NCI-H2171 treated with DMSO at 0.1 percent for 48 hours (cell line): ENCODE measurements at places on chromosomes 5 and 9.

DNA sequence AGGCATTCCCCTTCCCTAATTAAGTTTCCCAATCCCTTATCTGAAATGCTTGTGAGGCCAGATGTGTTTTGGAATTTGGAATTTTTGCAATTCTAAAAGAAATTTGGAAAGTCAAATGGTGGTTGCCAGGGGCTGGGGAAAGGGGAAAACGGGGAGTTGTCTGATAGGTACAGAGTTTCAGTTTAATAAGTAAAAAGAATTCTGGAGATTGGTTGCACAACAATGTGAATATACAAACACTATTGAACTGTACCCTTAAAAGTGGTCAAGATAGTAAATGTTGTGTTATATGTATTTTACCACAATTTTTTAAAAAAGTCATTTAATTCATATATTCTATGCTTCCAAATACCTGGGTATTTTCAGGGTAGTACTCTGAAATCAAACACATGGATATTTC lies 154.5 kb downstream of the ADAMTS12 start:
- no peak for DNase-seq

- no peak for DNase-seq
These were observed 282.9 kb downstream of the FER start for GRCh38 chr5:109030360-109031143.

DNA sequence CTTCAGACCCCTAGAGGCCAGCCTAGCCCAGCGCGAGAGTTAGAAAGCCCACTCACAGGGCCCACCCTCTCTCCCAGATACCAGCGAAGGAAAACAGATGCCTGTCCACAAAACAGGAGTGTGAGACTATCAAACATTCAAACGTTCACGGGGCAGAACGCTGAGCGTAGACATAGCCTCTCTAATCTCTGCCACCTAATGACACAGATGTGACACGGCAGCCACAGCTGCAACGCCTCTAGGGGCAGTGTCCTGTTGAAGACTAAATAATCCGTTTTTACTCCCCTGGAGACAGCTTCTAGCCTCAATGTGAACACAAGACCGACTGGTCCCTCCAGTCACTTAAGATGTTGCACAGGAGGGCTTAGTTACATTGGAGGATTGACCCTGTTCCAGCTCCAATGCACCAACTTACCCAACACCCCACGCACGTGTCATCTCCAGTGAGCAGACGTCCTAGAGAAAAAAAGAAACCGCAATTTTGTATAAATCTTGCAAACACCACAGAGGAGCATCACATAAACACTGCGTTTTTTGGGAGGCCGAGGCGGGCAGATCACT lies 14.3 kb downstream of the DIPK1B start:
- no peak for DNase-seq

- no peak for DNase-seq
These were observed 19.4 kb downstream of the USP20 start for GRCh38 chr9:129854588-129855110.

DNA sequence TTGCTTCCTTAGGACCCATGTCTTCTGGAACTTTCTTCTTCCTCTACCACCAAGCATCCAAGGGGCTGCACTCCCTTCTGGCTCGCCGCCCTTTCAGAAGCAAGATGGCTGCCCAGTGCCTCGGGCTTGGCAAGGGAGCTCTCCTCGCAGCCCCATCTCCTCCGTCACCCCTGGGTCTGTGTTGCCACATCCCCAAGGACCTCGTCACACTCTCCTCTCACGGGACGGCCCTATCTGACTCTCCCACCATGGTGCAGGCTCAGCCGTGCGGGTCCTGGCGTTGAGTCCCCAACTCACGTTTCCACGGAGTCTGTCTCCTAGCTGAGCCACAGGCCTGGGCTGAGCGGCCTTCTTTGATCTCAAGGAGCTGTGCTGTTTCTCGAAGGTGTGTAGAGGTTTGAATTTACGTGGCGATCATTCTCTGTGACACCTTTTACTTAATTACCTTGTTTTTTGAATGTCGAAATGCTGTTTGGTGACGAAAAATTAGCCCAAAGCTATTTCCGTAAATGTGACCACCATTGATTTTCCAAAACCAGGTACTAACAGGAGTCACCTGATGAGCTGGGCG lies 15.0 kb upstream of the SCGB3A1 start:
- no peak for DNase-seq

DNA sequence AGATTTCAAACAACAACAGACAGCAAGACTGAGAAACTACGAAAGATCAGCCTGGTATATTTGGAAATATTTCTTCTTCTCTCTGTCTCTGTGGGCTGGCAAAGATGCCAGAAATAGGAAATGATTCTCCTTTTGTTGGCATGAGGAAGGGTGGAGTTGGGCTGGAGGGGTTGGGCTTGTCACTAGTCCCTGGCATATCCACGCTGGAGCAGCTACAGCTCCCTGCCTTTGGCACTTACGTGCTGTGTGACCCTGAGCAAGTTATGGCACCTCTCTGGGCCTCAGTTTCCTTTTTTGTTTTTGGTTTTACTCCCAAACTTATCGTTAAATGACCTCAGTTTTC lies 354 bp upstream of the KCNMB1 start:
- DNase-seq = no peak

DNA sequence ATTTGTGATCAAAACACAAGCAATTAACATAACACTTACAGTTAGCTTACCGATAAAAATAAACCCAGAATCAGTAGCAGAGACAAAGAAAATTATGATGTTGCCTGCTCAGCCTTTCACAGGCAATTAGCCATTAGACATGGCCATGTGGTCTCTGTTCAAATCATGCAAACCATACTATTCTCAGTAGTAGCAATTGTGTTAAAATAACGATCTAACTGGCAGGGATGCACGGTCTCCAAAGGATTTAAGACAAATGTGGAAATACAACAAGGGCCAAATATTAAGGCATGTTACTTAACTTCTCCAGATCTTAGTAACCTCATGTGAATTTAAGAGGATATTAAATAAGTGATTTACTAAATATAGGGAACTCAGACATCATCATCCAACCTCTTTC lies 59.5 kb downstream of the PTBP3 start:
- DNase-seq = peak; percentile 37

- DNase-seq = no peak
These were observed 148.3 kb downstream of the IRX2 start for GRCh38 chr5:2603272-2603575.

GRCh38 chr5:170289121-170289520 lies 8.5 kb downstream of the LCP2 start:
- no peak for DNase-seq

- no peak for DNase-seq
These were observed 26.0 kb upstream of the OLFM1 start for GRCh38 chr9:135061441-135061840.

- no peak for DNase-seq
These were observed 40.3 kb upstream of the SVEP1 start for GRCh38 chr9:110619831-110620230.

DNA sequence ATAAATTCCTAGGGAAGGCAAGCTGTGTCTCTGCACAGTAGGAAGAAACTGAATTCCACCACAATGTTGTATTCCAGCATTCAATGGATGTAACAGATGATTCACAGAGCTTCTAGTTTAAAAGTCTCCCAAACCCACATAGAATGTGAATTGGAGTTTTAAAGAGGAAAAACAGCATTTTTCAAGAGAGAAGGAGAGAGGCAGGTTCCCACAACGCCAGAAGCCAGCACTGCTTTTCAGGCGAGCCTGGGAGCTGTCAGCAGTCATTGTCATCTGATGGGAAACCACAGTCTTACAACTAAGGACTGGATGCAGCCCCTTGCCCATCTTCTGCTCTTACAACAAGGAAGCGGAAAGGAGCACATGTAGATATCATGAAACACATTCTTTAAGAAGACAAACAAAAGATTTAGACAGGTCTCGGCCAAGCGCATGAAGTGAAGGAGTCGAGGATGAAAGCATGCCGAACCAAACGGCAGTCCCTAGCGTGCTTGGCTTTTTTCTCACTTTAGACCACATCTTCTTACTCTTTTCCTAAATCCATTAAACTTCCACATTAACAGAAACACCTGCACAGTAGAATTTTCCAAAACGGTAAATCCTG lies 638 bp downstream of the DIRAS2 start:
- DNase-seq = peak; percentile 39

DNA sequence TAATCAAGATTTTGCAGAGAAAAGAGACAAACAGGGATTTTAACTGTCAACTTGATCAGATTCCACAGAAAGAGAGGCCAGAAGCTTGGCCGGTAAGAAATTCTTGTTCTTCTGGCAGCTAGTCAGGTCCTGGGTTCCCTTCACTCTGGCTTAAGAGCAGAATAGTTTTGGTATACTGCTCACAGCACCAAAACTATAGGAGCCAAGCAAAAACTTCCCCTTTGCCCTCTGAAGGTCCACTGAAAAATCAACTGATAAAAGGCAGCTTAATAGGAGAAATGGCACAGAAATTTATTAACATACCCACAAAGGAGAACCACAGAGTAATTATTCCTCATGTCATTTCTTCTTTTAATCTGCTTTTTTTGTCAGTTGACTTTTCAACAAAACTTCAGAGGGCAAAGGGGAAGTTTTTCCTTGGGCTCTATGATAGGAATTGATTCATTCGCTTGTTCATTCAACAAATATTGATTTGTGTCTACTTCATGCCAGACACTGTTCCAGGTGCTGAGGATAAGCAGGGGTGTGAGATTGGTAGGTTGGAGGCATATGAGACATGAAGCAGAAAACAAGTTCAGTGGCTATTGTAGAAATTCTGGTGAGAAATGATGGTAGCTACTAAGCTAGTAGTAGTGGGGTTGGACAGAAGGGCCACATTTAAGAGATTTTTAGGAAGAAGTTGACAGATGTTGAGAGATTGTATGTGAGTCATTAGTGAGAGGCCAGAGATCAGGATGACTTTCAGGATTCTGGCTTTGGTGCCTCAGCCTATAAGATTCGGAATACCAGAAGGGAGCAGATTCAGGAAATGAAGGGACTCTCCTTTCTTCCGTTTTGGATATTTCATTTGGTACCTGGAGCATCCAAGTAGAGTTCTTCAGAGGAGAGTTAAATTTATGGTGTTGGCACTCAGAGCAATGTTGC lies 20.6 kb upstream of the NNT start:
- DNase-seq = no peak

- DNase-seq = no peak
These were observed 78.5 kb downstream of the SEC61B start for GRCh38 chr9:99300603-99301002.

- no peak for DNase-seq
These were observed 298.4 kb downstream of the EBF1 start for GRCh38 chr5:158801268-158801667.

- DNase-seq = no peak
These were observed 8.5 kb downstream of the GOLPH3 start for GRCh38 chr5:32165597-32165996.

- no peak for DNase-seq
These were observed 9.3 kb downstream of the TTC23L start for GRCh38 chr5:34848230-34848629.

DNA sequence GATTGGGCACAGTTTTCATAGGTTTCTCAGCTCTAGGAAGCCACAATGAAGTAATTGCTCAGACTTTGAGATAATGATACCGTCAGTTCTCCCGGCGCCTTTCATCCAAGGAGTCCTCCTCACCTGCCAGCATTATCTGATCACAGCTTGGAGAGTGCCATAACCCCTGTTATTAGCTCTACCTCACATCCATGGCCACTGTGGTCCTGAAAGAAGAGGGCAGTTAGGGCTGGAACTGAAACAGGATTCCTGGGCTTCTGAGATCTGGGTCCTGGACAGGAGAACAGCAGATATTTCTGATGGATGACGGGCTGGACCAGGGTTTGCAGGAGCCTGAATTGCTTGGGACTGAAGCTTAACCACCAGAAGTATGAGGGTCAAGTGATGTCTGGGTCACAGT lies 13.5 kb downstream of the RGS3 start:
- no peak for DNase-seq

- no peak for DNase-seq
These were observed 8.4 kb upstream of the NDST1 start for GRCh38 chr5:150499437-150499956.

DNA sequence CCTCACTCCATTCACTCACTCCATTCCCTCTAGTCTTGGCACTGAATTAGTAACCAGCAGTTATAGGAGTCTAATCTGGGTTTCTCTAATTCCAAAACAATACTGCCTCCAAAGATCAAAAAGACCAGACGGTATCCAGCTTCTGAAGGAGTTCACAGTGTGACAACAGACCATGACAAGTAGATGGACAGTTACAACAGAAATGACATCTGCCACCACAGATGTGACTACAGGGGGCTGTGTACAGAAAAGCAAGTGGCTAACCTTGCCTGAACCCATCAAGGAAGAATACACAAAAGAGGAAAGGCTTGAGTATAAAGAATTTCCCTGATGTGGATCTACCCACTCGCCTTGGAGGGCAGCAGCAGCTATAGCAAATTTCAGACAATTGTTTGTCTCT lies 112.4 kb downstream of the ACTL7B start:
- peak; percentile 89 for DNase-seq

GRCh38 chr9:73583576-73583975 lies 431.9 kb downstream of the ANXA1 start:
- no peak for DNase-seq

GRCh38 chr5:142320430-142320738 lies 4.4 kb downstream of the SPRY4 start:
- no peak for DNase-seq

- peak; percentile 31 for DNase-seq
These were observed 10.6 kb upstream of the P4HA2 start for GRCh38 chr5:132238169-132238744.

DNA sequence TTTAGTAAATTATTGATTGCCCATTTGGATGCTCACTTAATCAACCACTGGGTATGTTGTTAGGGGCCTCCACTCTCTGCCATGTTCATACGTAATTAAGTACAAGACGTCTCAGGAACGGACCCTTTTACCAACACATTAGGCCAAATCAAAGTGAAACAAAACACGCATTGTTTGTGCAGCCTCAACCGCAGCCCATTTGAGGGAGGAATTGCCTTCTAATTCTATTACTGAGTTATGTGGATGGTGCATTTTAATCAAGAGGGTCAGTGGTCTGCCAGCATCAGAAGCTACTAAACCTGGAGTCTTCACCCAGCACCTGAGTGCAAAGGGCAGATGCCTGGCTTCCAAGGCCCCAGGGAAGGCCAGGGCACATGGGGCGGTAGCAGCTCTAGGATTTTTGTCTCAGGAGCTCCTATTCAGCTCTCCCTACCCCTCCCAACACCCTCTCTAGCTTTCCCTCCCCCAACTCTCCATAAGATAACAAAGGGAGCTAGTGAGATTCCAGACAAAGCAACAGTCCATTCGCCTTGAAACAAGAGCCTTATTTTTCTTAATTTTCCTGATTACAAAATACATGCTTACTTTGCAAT lies 7.9 kb upstream of the MED27 start:
- no peak for DNase-seq

- DNase-seq = no peak
These were observed 1136.3 kb upstream of the ACO1 start for GRCh38 chr9:31248156-31248555.

GRCh38 chr9:111527347-111527746 lies 2.4 kb downstream of the ZNF483 start:
- no peak for DNase-seq

- no peak for DNase-seq
These were observed 1.1 kb downstream of the NSG2 start for GRCh38 chr5:174046558-174046957.

DNA sequence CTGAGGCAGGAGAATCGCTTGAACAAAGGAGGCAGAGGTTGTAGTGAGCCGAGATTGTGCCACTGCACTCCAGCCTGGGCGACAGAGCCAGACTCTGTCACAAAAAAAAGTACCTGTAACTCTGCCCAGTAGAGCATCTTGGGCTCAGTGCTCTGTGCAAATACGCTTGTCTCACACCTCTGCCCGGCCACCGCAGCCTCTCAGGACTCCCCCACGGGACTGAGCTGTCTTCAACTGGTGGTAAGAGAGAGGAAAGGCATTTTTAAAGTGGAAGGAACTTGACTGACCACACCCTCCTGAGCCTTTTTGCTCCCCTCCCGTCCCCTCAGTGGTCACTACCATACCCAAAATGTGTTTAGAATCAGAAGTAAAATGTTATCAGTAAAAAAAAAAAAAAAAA lies 174.3 kb upstream of the PIK3R1 start:
- no peak for DNase-seq
